Neuronal stem cell (in vitro differentiated cells): ENCODE measurements at places on chromosomes 12 and 14.

DNA sequence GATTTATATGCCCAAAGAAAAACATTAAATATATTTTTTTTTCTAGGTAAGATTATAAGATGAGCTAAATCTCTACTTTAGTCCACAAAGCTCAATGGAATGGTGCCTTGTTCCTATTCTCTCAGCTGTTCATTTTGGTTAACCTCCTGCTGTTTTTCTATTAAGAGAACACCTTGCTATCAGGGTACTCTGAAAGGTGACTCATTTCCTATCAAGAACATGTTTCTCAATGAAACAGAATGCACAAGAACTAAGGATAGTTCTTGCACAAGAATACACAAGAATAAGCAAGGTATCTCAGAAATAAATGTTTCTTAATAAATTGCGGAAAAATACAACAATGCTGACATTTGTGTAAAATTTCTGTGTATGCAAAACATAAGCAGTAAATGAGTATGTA, 14.1 kb downstream of the ABCD2 start:
- no peak for DNase-seq

DNA sequence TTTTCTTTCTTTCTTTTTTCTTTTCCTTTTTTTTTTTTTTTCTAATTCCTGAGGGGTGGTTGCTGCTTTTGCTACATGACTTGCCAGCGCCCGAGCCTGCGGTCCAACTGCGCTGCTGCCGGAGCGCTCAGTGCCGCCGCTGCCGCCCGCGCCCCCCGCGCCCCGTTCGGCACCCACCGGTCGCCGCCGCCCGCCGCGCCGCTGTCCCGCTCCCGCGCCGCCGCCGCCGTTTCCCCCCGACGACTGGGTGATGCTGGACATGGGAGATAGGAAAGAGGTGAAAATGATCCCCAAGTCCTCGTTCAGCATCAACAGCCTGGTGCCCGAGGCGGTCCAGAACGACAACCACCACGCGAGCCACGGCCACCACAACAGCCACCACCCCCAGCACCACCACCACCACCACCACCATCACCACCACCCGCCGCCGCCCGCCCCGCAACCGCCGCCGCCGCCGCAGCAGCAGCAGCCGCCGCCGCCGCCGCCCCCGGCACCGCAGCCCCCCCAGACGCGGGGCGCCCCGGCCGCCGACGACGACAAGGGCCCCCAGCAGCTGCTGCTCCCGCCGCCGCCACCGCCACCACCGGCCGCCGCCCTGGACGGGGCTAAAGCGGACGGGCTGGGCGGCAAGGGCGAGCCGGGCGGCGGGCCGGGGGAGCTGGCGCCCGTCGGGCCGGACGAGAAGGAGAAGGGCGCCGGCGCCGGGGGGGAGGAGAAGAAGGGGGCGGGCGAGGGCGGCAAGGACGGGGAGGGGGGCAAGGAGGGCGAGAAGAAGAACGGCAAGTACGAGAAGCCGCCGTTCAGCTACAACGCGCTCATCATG, 654 bp downstream of the FOXG1 start:
- DNase-seq = no peak

GRCh38 chr12:108752387-108752786, 21.1 kb upstream of the CORO1C start:
- no peak for DNase-seq

GRCh38 chr14:103960457-103961055, 18.2 kb upstream of the RD3L start:
- DNase-seq = peak; percentile 5

GRCh38 chr14:101903111-101903561, 61.2 kb upstream of the DYNC1H1 start:
- no peak for DNase-seq
